Pericardium fibroblast (primary cell): ENCODE measurements at places on chromosomes 1 and 21. TPM values are rescaled to one million over a fixed set of nuclear protein-coding genes. Genes with fewer than 3 reads are reported as not detected.

Gene HAO2
- not detected in 2 replicates for total RNA-seq

Gene SPRR2E
- total RNA-seq = not detected in 2 replicates

Gene ERI3
- 51.8 and 73.3 TPM in 2 replicates for total RNA-seq

Gene CFAP45
- 0.12 TPM in 1 of 2 replicates, not detected in the other for total RNA-seq

Gene PIGR
- total RNA-seq = not detected in 2 replicates

Gene C1QTNF12
- 0.26 and 3.9 TPM in 2 replicates for total RNA-seq

Gene RAB3B
- total RNA-seq = 0.77 and 1.8 TPM in 2 replicates
